ENCODE measurements at places on chromosomes 4 and X. TPM values are rescaled to one million over a fixed set of nuclear protein-coding genes. Genes with fewer than 3 reads are reported as not detected.

The FGFR3 gene
- 28.5 TPM for polyA plus RNA-seq

DNA sequence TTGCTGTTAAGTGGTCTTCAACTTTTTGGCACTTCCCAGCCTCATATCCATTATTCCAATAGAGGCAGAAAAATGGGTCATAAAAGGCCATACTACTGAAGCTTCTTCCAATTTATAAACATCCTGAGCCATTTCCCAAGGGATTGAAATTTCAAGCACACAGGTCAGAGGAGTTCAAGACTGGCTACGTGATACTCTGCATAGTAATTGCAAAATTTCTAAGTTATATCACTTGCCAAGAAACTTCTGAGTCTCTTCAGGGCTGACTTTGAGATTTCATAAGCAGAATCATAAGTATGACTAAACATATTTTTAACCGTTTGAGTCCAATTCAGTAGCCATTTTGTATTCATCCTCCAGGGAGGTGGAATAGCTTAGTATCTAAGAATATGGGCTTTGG lies 75.6 kb upstream of the RXFP1 start:
- H3K36me3 ChIP-seq = no peaks in the 10 kb centered on the region
- no peak overlapping the region for H3K27ac ChIP-seq
- DNase-seq = no peak

DNA sequence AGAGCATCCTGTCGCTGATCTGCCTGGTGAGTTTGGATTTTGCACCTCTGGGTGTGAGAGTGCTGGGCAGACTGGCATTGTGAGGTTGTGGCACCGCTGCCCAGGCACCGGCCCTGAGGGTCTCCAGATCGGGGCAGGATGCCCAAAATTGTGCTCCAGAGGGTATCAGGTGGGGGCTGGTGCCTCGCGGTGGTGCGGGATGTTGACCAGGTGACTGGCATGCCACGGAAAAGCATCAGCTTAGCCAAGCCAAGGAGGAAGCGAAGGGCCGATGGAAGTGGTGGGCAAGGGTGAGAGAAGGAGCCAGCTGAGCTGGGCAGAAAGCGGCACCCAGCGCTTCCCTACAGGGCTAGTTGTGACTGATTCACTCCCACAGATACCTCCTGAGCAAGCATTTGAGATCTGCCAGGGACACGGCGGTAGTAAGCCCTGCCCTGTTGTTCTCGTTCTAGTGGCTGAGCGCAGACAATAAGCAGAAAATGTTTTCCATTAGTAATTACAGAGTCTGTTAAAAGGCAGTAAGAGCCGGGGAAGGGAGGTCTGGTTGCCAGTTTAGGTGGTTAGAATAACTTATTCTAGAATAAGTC lies 809 bp downstream of the ZFP92 start:
- no peaks in the 10 kb centered on the region for H3K27me3 ChIP-seq
- no peak overlapping the region for H3K4me3 ChIP-seq
- no peak overlapping the region for H3K27ac ChIP-seq
- H3K36me3 ChIP-seq = no peaks in the 10 kb centered on the region
- H3K4me1 ChIP-seq = peaks cover 7% of the 10 kb centered on the region
- DNase-seq = peak; percentile 17

The ZCCHC18 gene
- polyA plus RNA-seq = 3.3 TPM

GRCh38 chr4:145623831-145624230 lies 4.6 kb downstream of the MMAA start:
- H3K36me3 ChIP-seq = no peaks in the 10 kb centered on the region
- H3K4me1 ChIP-seq = peaks cover 15% of the 10 kb centered on the region
- no peak overlapping the region for H3K4me3 ChIP-seq
- H3K27ac ChIP-seq = no peak overlapping the region
